ENCODE measurements at places on chromosomes 3 and 15. TPM values are rescaled to one million over a fixed set of nuclear protein-coding genes. Genes with fewer than 3 reads are reported as not detected.

DNA sequence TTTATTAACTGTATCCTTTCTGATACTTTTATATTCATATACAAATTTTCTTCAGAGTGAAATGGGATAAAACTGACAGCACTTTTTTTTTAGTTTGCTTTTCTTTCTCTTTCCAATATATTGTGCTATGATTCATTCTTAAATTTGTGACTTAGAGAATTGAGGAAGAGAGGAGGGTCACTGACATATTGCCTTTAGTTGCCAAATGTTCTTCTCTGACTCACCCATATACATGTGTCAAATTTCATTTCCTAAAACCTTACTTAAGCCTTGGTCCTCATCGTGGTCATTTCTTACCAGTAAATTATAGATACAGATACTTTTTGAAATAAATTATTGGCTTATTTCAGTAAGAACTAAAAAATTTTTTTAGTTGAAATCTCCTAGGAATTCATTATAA lies 53.9 kb downstream of the CLASP2 start:
- ATAC-seq, result no peak

GRCh38 chr3:141959589-141960554 lies 83.4 kb downstream of the ATP1B3 start:
- no peak for ATAC-seq

- no peak for ATAC-seq
Observed at GRCh38 chr3:60760145-60760544, 491.1 kb downstream of the FHIT start.

RAB8B gene
- 6.7 TPM for total RNA-seq

GRCh38 chr3:183239046-183239445 lies 14.0 kb upstream of the B3GNT5 start:
- no peak for ATAC-seq

- no peak for ATAC-seq
Observed at GRCh38 chr15:75224281-75224680, 22.6 kb downstream of the C15orf39 start.

- no peak for ATAC-seq
Observed at GRCh38 chr3:39279745-39280517, at the start of gene CX3CR1. Gene CX3CR1 (minus strand): TSS chr3:39280036. CDS start chr3:39266509, 13,527 bp downstream.

ZDHHC19 gene
- not detected for total RNA-seq

P2RY1 gene
- total RNA-seq, result 20.5 TPM

GRCh38 chr15:40028853-40029252 lies 10.1 kb downstream of the SRP14 start:
- no peak for ATAC-seq

- ATAC-seq, result peak; percentile 95
Observed at GRCh38 chr3:52636673-52637072, 49.0 kb downstream of the PBRM1 start.

IGSF10 gene
- total RNA-seq, result 0.20 TPM

- ATAC-seq, result peak; percentile 18
Observed at GRCh38 chr3:10437272-10437994, 68.0 kb downstream of the ATP2B2 start.

GRCh38 chr3:175356899-175357324 lies 497.8 kb downstream of the NAALADL2 start:
- ATAC-seq, result no peak

- ATAC-seq, result no peak
Observed at GRCh38 chr3:27186013-27186412, 183.2 kb downstream of the NEK10 start.

GRCh38 chr3:185729337-185730055 lies 95.3 kb downstream of the IGF2BP2 start:
- peak; percentile 67 for ATAC-seq

DNA sequence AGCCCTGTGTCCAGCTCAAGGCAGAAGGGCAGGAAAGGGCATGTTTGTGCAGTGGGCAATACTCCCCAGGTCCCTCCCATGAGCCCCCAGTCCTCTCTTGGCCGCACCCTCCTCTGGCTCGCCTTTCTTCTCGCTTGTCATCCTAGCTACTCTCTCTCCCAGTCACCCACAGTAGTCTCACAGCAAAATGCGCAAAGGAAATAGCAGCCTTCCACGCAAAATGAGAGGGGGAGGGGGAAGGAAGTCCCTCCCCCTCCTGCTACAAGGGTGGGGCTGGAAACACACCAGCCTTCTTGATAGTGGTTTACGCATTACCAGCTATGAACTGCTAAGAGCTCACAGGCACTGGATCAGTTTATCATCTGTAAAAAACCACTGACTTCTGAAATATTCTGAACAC lies 83.8 kb downstream of the GADL1 start:
- no peak for ATAC-seq

ACAP2 gene
- 43.4 TPM for total RNA-seq
